ENCODE measurements at places on chromosomes 6 and 20.

- no peak for DNase-seq
Measured at GRCh38 chr6:128710315-128710714, 172.6 kb upstream of the LAMA2 start.

DNA sequence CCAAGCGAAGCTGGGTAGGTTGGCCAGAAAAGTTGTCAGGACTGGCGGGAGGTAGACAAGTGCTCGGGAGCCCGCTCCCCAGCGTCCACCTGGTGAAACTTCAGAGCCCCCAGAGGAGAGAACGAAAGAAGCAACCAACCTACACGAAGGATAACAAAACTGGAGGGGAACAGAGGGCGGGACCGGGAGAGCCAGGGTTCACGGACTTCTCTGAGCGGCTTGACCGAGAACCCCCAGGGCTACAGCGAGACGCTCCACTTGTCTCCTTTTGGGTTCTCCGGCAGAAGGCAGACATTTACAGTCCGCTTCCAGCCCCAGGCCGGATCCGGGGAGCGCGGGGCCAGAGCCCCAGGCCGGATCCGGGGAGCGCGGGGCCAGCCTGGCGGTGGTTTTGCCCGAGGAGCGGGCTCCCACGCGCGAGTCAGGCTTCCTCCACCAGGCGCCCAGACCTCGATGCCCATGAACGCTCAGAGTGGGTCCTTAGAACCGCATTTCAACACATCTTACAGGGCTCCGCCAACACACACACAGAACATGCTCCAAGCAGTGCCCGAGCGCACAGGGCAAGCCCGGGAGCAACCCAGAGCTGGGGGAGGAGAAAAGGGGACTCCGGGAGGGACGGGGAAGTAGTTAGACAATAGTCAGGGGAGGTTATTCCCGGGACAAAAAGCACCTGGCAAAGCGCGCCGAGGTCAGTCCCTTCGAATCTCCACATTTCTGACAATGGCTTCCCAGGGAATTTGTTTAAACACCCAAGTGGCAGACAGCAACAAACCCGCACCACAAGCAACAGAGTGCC, 1.1 kb downstream of the PTPRK start:
- DNase-seq: no peak

DNA sequence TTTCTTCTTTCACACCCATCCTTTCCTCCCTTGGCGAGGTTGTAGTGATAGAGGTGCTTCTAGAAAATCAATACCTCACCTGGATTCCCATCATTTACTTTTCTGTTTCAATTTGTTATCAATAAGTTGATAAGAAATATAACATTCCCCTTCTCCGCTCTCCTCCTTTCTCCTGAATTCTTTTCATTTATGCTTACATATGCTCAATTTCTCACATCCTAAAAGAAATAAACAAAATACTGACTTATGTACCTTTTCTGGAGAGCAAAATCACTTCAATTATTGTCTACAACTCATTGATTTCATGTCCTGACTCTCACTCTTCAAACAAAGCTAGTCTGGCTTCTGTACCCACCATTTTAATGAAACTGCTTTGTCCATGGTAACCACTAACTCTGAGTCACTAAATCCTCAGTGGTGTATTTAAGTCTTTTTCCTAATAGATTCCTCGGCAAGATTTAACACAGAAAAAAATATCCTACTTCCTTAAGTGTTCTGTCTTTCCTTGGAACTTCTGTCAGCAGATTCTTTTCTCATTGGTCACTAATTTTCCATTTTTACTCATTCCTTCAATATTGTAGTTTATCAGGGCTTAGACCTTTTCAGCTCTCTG, 289.6 kb downstream of the RFPL4B start:
- DNase-seq: no peak

DNA sequence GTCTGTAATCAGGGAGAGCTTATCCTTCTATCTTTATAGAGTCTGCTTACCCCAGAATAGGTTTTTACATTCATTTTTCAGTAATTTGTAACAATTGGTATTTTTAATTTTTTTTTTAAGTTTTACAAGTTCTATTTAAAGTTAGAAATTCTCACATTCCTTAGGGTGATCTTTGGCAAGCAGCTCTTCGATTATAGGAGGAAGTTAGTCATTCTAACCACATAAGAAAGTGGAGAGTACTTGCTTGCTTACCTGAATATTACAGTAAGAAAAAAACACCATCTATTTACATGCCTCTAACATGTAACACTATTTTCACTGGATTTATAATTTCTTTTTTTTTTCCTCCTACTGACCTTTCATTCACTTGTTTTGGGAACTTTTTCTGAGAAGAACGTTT, 6.7 kb downstream of the TSHZ2 start:
- no peak for DNase-seq

- no peak for DNase-seq
Measured at GRCh38 chr6:137727216-137727765, 139.8 kb upstream of the TNFAIP3 start.

DNA sequence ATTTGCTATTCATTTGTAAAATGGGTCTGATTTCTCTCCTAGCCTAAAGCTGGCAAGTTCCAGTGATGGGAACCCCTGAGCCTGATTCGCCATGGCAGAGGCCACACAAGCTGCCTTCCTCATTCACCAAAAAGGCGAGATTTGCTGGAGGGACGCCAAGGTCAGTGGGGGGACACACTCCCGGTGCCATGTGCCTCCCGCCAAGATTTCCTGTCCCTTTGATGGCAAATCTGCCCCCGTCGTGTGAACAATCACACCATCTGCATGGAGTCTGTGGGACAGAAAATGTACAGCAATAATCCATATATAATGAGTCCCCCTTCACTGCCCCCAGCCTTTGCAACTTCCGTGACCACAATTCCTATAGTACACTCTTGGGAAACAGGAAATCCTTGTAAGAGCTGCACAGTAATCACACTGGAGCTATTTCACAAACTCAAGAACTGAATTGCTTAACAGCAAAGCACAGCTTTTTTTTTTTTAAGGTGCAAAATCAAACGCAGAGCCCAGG, 15.7 kb upstream of the IGF2R start:
- DNase-seq: no peak

DNA sequence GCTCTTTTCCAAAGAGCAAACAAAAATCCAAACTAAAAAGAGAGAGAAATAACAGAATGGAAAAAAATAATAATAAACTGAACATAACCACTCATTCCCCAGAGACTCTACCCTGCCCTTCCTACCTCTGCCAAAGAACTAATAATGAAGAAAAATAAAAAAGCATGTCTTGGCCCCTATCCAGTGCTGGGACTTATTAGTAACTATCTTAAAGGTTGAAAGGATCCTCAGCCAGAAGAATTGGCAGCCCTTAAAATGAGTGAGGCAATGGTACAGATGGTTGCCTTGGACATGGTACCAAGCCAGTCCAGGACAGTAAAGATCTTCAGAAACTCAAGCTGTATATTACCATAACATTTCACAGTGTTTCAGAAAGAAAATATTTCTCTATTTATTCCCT, 279.3 kb downstream of the HACE1 start:
- no peak for DNase-seq

DNA sequence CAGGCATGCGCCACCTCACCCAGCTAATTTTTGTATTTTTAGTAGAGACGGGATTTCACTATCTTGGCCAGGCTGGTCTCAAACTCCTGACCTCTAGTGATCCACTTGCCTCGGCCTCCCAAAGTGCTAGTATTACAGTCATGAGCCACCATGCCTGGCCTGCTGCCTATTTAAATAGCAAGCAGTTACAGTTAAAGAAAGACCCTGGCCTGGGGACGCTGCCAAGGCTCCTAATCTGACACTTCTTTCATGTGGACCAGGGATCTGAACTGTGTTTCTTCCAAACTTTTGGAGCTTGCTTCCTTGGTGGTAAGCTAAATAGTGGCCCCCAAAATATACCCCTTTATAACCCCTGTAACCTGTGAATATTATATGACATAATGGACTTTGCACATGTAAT, 15.3 kb downstream of the PPARD start:
- DNase-seq: no peak

GRCh38 chr20:2183381-2183780, 81.8 kb downstream of the STK35 start:
- DNase-seq: no peak

- no peak for DNase-seq
Measured at GRCh38 chr6:168615837-168616236, 174.9 kb downstream of the SMOC2 start.

DNA sequence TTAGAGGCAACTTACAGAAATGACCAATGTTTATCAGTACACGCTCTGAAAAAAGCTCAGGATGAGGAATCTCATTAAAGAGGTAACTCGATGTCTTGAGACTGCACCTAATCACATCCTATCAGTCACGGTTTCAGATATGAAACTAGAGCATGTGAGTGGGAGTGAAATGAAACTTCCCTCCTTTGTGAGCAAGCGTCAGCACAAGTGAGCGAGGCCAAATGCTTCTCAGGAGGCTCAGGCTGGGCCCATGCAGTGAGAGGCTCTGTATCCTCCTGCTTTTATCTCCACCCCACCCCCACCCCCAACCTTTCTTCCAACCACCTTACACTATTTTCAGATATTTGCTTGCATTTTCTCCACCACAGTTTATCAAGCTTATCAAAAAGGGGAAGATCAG, 140.8 kb upstream of the RIMS1 start:
- no peak for DNase-seq

- no peak for DNase-seq
Measured at GRCh38 chr20:53556267-53556897, 37.3 kb downstream of the ZNF217 start.

GRCh38 chr6:117456250-117456649, 26.2 kb upstream of the DCBLD1 start:
- no peak for DNase-seq

DNA sequence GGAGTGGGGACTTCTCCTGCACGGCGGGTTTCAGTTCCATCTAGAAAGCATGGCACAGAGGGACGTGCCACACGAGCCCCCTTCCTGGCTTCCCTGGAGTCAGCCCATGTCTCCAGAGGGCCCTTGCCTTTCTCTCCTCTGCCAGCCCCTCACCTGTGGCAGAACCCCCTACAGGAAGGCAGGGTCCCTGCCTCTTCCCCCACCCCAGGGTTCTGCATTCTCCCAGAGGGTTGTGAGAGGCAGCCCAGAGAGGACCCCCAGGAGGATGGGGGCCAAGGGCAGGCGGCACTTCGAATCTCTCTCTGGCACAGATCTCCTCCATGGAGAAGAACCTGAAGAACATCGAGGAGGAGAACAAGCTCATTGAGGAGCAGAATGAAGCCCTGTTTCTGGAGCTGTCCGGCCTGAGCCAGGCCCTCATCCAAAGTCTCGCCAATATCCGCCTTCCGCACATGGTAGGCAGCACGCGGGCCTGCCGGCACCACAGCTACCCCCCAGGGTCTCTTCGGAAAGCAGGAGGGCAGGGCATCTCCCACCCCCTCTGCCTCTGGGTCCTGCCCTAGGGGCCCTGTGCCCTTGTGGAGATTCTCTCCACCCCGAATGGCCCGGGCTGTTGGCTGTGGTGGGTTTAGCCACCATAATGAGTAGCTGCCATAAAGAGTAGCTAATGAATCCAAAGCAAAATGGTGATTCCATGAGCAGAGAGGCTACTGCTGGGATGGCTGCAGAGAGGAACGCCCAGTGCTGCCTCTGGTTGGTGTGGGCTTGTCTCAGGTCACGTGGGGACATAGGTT, 15.9 kb upstream of the PCMTD2 start:
- no peak for DNase-seq

DNA sequence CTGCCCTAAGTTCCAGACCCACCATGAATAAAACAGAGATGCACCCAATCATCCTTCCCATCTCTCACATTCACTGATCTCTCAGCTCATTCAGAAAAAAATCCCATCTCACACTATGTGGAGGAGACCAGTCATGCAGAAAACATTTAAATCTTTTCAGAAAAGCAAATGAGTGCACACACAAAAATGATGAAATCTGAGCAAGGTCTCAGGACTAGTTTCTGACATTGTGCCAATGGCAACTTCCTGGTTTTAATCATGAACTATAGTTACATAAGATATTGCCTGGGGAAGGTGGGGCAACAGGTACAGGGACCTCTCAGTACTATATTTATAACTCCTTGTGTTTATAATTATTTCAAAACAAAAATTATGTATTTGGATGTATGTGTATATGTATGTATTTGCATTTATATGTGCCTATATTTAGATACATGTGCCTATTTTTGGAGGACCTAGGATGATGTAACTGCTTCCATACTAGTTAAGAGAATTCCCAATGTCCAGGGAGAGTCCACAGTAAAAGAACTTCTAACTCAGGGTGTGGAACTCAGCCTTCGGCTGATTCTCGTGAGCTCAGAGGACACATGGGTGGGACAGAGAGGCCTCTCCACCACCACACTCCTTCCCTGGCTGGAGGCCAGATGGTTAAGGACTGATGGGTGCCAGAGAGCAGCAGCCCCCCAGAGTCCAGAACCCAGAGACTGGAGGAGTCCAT, 71.7 kb upstream of the MAP3K4 start:
- DNase-seq: no peak

GRCh38 chr6:30450909-30451841, 38.1 kb upstream of the HLA-E start:
- no peak for DNase-seq

- no peak for DNase-seq
Measured at GRCh38 chr6:135667691-135668455, 170.3 kb upstream of the AHI1 start.

DNA sequence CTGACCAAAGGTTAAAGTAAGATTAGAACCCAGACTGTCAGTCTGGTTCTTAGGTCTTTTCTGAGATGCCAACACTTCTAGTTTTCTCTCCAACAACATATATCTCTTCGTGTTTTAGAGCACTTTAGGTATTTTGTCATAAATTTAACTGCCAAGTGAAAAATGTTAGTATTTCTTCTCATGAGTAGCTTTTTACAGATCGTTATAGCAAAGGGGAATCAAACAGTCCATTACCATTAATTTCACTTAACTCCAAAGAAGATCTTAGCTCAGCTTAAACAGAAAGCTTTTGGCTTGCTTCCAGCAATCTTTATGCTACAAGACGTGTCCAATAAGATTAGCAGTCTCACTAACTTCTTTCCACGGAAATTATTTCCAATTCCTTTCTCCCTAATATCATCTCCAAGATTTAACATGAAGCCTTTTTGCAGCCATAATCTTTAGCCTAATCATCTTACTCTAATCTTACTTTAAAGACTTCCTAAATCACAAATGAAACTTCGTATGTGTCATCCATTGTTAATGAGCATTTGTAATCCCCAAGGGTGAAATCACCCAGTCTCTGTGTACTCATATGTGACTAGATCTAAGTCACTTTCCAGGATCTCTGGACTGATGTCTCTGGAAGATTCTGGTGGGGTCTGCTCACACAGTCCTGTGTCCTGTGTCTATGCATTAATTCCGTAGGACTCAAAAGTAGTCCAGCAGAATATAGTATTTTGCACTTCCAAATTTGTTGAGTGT, 38.7 kb downstream of the MOXD1 start:
- no peak for DNase-seq

DNA sequence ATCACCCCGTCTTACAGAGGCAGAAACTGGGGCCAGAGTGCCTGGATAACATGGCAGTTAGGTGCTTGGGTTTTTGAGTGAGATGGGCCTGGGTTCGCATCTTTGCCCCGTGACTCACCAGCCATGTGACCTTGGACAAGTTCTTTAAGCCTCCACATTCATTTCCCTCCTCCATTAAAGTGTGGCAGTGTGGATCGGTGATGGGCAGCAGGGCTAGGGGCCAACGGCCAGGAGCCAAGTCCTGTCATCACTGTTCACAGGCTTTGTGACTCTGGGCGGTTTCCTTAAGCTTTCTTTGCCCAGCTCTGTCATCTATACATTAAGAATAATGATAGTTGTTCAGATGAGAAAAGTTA, 85.5 kb upstream of the PMEPA1 start:
- no peak for DNase-seq

Data from thoracic aorta (tissue), 2 donors.